NCI-H146 (cell line): ENCODE measurements at places on chromosomes 7 and 10.

GRCh38 chr7:82141427-82141826, 302.1 kb downstream of the CACNA2D1 start:
- no peak for DNase-seq

DNA sequence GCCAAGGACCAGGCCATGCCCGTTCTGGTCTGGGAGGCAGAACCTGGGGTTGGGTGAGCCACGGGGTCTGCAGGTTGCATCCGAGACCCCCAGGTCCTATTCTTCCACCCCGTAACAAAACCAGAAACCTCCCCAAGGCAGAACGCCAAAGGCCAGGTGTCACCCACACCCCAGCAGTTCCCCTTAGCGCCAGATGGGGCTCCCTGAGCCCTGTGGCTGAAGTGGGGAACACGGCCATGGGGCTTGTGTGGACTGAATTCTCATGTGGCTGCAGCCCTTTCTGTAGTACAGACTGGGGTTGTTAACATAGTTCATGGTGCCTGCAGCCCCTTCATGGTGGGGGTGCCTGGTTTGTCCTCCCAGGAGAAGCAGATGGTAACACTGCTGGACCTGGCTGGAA, 10.2 kb downstream of the BRI3 start:
- no peak for DNase-seq

DNA sequence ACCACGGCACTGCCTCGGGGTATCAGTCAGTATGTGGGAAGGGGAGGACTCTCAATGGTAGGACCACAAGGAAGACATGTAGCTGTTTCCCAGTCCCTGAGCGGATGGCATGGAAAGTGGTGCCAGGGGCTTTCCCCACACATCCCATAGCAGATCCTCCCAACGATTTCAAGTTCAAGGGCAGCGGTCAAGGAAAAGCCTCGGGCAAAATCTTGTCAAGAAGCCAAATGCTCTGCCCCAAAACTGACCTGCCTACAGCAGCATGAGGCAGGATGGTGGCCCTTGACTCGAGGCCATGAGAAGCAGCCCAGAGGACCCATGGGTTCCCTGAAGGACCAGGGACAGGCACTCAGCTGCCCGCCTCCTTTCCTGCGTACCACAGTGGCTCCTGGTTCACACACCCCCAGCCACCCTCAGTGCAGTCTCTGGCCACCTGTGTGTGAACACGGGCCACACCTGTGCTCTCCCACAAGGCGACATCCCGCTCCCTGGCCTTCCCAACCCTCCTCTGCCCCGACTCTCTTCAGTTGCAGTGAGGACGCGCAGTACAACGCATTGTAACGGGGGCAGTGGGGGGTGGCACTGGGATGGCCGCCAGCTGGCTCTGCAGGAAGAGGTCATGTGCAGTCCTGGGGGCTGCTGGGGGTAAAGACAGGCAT, 43.6 kb downstream of the CTBP2 start:
- no peak for DNase-seq

- no peak for DNase-seq
Observed at GRCh38 chr10:30680908-30681307, 51.4 kb upstream of the LYZL2 start.

DNA sequence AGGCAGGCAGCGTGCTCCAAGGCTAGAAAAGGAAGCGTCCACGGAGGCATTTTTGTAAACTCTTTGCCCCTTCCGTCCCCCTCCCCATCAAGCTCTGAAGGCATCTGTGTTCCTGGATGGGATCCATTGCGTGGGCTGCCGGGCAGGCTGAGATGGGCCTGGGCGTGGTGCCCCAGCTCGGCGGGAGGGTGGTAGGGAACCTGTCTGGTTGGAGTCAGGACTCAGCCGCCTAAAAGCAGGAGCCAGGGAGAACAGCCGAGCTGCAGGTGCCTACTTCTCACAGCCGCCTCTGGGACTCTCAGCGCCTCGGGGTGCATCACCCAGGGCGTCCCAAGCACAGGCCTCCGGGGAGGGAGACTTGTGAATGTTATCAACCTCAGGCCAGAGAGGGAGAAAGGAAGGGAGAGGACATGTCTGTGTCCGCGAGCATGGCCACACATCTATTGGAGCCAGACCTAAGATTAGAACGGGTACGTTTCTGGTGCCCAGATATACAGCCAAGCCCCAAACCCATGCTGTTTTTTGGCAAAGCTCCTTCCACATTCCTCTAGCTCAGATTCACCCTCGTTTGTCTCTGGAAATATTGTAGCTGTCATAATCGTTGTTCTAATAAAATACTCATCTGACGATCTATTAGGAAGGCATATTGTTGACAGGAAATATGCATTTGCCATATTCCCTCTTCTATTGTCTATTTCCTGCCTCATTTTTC, 48.6 kb upstream of the CTBP2 start:
- no peak for DNase-seq

DNA sequence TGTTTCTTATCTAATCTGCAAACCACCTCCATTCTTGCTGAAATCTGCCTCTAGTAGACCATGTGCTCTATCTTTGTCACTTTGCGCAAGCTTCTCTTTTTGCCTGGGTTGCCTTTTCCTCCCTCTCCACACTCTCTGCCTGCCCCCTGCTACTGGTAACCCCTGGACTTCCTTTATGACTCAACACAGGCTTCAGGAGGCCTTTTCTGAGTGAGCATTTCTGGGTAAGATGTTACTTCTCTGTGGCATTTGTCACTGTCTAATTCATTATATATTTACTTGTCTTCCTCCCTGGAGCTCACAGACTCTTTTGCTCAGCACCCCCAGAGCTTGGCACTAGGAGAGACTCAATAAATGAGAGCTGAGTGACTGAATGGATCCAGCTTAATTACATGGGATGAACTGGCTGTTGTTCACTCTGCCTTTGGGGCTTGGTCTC, 8.4 kb downstream of the GOLGA7B start:
- no peak for DNase-seq

- DNase-seq: peak; percentile 26
Observed at GRCh38 chr7:27576360-27576944, 86.2 kb downstream of the HIBADH start.

- DNase-seq: no peak
Observed at GRCh38 chr10:23100331-23101030, 5.1 kb downstream of the MSRB2 start.

- no peak for DNase-seq
Observed at GRCh38 chr10:3857318-3857717, 72.3 kb upstream of the KLF6 start.

DNA sequence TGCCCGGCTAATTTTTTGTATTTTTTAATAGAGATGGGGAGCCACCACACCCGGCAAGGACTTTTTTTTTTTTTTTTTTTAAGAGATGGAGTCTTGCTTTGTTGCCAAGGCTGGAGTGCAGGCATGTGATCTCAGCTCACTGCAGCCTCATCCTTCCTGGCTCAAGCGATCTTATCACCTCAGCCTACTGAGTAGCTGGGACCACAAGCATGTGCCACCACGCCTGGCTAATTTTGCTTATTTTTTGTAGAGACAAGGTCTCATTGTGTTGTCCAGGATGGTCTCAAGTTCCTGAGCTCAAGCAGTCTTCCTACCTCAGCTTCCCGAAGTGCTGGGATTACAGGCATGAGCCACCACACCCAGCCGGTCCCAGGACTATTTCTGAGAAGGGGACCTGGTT, 9.3 kb upstream of the MCU start:
- no peak for DNase-seq

DNA sequence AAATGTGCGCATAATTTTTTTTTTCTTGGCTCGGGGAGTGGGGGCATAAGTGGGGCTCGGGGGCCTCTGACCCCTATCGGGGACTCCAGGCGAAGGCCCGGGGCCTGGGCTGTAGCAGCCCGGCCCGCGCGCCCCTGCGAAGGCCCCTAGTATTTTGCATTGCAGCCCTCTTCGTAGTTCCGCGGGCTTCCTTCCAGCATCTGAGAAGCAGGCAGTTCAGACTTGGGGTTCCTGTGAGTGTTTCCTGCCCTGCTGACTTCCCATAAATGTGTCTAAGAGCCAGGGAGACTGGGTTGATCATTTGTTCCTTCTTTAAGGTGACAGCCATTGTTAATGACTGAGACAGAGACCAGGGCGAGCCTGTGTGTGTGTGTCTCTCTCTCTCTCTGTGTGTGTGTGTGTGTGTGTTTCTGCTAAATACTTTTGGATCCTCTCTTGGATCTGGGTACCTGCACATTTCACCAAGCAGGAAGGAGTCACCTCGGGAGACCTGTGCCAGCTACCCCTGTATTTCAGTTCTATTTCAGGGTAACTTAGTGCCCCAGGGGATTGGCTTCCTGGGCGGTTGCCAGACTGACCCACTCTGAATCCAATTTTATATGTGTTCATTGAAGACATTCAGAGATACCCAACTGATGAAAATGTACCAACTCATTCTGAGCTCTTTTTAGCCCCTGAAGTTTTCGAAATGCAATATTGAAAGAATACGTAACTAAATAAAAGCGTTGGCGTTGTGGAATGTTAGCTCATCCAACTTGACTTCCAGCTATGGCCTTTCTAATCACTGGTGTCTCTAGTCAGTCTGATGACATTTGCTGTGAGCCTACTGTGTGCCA, 805 bp downstream of the MSRB2 start:
- peak; percentile 48 for DNase-seq

GRCh38 chr10:23139677-23140076, 44.3 kb downstream of the MSRB2 start:
- no peak for DNase-seq

- no peak for DNase-seq
Observed at GRCh38 chr7:99221866-99222265, 14.0 kb upstream of the KPNA7 start.

DNA sequence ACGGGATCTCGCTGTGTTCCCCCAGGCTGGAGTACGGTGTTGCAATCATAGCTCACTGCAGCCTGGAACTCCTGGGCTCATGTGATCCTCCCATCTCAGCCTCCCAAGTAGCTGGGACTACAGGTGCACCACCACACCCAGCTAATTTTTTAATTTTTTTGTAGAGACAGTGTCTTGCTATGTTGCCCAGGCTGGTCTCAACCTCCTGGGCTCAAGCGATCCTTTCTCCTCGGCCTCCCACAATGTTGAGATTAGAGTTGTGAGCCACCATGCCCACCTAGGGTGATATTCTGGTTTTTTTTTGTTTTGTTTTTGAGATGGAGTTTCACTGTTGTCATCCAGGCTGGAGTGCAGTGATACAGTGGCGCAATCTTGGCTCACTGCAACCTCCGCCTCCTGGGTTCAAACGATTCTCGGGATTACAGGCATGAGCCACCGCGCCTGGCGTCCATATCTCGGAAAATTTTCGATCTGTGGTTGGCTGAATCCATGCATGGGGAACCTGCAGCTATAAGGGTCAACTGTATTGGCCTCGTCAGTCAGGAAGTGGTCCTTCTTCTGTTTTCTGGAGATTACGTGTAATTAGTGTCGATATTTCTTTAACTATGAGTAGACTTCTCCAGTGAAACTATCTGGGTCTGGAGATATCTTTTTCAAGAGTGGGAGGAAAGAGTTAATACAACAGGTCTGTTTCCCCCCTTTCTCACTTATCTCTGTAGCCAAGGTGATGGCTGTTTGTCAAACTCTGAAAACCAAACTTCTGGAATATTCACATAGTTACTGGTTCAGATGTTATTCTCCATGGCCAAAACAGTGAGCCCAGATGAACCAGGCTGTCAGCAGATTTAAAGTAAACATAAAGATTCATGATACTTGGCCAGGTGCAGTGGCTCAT, 21.0 kb upstream of the FIS1 start:
- no peak for DNase-seq

- DNase-seq: no peak
Observed at GRCh38 chr10:99828464-99828863, 46.0 kb downstream of the ABCC2 start.

- DNase-seq: no peak
Observed at GRCh38 chr10:89002226-89002978, 11.8 kb downstream of the FAS start.

DNA sequence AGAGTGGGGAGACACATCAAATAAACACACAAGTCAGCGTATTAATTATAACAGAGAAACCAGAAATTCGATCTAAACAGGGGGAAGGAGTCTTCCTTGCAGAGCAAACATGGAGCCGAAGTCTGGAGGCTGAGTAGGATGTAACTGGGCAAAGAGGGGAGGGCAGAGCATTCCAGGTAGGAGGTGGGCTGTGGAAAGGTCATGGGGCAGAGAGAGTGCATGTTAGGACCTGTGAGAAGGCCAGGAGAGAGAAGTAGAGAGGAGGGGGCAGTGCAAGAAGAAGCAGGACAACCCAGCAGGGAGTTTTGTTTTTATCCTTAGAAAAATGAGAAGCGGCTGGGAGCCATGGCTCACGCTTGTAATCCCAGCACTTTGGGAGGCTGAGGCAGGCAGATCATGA, 130.8 kb upstream of the GPR26 start:
- no peak for DNase-seq

GRCh38 chr10:69392481-69393000, 24.2 kb downstream of the TACR2 start:
- peak; percentile 81 for DNase-seq

- no peak for DNase-seq
Observed at GRCh38 chr10:102524746-102525145, 21.0 kb downstream of the SUFU start.

DNA sequence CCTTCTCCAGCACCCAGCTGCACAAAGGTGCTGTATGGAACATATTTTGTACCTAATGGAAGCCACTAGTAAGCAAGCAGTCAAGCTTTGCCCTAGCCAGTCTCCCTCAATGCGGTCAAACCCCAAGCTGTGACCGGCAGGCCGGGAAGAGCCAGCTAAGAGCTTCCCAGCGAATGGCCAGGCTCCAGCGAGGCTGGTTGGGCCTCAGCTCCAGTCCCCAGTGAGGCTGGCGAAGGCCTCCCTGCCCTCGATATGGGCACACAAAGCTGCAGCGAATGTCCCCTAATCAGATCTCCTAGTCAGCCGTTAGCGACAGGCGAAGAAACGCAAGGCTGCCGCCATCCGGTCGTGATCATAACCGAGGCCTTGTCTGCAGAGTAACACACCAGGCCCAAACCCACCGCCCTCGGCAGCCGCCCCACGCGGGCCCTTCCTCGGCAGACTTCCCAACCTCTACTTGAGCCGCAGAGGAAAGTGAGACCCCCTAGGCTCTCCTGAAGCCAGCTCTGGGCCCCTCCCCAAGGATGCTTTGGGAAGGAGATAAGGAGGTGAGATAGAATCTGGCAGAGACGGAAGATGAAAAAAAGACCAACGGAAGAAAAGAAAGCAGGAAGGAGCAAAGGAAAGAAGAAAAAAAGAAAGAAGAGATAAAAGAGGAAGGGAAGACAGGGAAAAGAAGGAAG, 3.1 kb upstream of the HOXA9 start:
- DNase-seq: no peak

GRCh38 chr10:69572159-69573055, 815 bp downstream of the NEUROG3 start:
- DNase-seq: no peak

DNA sequence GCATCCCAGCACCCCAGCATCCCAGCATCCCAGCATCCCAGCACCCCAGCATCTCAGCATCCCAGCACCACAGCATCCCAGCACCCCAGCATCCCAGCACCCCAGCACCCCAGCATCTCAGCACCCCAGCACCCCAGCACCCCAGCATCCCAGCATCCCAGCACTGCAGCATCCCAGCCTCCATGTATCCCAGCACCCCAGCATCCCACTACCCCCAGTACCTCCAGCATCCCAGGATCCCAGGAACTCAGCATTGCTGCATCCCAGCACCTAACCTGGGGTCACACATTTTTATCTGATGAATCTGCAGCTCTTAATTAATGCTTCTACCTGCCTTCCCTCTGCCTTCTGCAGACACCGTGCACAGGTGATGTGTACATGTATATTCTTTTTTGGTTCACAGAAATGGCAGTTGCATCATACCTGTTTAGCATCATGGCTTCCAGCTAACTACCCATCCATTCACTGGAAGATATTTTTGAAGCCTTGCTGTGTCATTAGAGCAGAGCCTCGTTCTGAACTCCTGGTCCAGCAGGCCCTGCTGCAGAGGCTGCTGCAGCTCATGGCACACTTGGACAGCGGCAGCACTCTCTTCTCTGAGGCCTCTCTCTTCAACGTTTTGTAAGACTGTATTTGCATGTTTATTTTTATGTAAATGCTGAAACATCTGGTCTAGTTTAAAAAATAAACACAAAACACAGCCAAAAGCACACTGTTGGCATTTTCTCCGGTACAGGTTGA, 4.6 kb upstream of the CFAP46 start:
- no peak for DNase-seq
